ENCODE measurements at places on chromosomes 3 and 15.

- peak; percentile 36 for DNase-seq
Observed at GRCh38 chr3:28699283-28699682, 350.7 kb upstream of the AZI2 start.

DNA sequence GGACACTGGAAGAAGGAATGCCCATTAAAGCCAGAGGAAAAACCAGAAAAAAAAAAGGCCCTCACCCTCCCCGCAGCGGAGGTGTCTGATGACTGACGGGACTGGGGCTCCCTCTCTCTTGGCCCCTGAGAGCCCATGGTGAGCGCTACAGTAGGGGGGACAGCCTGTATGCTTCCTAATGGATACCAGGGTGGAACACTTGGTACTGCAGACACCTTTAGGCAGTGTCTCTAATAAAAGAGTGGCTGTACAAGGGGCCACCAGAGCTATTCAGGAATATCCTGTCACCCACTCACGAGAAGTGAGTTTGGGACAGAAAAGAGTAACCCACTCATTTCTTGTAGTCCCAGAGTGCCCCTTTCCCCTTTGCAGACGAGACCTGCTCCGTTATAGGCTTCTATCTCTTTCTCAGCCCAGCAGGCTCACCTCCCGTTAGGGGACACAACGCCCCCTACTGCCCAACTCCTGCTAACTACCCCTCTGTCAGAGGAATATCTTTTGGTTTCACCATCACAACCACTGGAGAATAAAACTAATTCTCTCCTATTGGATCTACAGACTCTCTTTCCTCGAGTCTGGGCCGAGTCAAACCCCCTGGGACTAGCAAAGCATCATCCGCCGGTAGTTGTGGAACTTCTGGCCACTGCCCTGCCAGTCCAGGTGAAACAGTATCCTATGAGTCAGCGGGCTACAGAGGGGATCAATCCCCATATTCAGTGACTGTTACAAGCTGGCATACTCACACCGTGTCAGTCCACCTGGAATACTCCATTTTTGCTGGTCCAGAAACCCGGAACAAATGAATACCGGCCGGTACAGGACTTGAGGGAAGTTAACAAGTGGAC, 40.8 kb downstream of the ZBTB11 start:
- peak; percentile 20 for DNase-seq

DNA sequence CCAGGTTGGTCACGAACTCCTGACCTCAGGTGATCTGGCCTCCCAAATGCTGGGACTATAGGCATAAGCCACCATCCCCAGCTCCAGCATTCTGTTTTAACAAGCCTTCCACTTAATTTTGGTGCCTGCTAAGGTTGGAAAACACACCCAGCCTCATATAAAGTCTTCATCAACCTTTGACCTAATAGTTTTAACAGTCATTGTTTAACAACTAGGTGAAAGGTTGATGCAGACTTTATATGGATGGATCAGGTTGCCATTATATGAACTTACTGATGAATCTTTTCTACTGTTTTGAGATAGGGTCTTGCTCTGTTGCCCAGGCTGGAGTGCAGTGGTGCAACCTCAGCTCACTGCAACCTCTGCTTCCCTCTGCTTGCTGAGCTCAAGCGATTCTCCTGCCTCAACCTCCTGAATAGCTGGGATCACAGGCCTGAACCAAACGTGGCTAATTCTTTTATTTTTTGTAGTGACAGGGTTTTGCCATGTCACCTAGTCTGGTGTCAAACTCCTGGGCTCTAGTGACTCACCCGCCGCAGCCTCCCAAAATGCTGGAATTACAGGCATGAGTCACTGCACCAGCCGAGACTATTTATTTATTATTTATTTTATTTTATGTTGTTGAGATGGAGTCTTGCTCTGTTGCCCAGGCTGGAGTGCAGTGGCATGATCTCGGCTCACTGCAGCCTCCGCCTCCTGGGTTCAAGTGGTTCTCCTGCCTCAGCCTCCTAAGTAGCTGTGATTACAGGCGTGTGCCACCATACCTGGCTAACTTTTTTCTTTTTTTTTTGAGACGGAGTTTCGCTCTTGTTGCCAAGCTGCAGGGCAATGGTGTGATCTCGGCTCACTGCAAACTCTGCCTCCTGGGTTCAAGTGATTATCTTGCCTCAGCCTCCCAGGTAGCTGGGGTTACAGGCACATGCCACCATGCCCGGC, 3.1 kb upstream of the RPAP1 start:
- no peak for DNase-seq

DNA sequence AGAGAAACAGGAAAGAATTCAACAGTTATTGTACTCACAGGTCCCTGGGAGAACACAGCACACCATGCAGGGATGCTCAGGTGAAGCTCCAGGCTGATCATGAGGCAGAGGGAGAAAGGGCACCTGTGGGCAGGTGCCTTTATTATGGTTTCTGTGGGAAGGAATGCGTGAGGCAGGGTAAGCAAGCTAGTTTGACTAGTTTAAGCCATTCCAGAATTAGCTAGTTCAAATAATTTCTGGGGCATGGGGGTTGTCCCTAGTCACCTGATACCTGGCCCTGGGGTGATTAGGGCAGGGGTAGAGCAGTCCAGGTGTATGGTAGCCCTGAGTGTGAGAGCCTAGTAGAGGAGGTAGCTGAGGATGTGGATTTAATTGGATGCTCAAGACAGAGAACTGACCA, 47.9 kb upstream of the DCLK3 start:
- no peak for DNase-seq

GRCh38 chr15:51227940-51228732, 110.3 kb downstream of the CYP19A1 start:
- no peak for DNase-seq

GRCh38 chr15:91468871-91469580, 369.0 kb downstream of the SV2B start:
- no peak for DNase-seq

DNA sequence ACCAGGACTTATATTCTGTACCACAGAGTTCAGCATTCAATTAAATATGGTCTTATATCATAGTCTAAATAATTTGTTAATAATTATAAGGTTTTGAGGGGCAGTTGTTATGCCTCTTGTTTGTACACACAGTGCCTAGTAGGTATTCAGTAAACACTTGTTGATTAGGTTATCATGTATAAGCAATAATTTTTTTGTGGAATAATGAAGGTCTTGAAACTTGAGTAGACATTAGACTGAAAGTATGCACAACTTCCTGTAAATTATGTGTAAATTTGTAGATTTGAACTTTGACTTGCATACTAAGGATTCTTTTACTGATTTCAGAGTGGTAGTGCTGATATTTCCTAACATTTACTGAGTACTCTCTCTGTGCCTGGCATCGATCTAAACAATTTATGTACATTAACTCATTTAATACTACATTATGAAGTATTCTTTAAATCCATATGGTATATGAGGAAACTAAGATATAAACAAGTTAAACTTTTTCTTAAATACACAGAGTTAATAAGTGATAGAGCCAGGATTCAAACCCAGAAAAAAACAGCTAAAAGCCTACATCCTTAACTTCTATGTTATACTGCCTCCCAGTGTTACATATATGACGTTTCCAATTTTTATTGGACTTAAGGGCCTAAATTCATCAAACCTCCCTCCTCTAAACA, 65.1 kb downstream of the GLCE start:
- peak; percentile 11 for DNase-seq

GRCh38 chr3:165206454-165207266, 10.5 kb upstream of the SLITRK3 start:
- peak; percentile 87 for DNase-seq

DNA sequence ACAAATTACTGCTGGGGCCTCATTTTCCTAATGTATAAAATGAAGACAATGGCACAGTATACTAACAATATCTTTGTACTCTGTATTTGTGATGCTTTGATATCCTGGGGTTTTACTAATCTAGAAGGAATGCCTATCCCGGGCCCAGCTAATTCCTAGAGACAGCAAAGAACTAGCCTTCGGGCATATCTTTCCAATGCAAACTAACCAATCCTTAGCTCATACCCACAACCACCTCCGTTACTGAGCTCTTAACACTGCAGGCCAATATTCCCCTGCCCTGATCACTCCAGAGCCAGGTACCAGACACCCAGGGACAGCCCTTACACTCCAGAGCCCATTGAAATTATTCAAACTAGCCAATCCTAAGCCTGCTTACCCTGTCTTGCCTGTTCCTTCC, 309.0 kb downstream of the ULK4 start:
- DNase-seq = no peak

GRCh38 chr15:75810874-75811498, 32.3 kb upstream of the UBE2Q2 start:
- no peak for DNase-seq

GRCh38 chr3:195906865-195907683, 1.3 kb downstream of the TNK2 start:
- no peak for DNase-seq

DNA sequence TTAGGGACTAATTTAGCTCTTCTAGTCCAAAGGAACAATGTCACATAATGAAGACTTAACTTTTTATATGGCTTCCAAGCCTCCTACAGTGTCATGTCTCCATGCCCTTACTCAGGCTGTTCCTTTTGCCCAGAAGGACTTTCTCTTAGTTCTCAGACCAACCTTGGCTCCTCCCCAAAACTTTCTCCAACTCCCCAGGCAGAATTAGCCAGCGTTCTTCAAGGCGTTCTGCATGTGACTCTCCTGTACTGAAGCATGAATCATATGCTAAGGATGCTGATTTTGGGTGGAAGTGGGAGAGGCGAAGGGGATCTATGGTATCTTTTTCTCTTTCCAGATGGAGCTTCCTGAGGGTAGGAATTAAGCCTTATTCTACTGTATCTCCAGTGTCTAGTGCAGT, 335.1 kb upstream of the ICE2 start:
- no peak for DNase-seq

- DNase-seq = no peak
Observed at GRCh38 chr3:40042752-40043443, 233.5 kb downstream of the MYRIP start.

- DNase-seq = no peak
Observed at GRCh38 chr15:55827204-55827603, 84.3 kb upstream of the PRTG start.
